ENCODE measurements at places on chromosomes 6 and 20.

GRCh38 chr6:104472021-104472901 is 387.5 kb downstream of the HACE1 start:
- no peak for DNase-seq

DNA sequence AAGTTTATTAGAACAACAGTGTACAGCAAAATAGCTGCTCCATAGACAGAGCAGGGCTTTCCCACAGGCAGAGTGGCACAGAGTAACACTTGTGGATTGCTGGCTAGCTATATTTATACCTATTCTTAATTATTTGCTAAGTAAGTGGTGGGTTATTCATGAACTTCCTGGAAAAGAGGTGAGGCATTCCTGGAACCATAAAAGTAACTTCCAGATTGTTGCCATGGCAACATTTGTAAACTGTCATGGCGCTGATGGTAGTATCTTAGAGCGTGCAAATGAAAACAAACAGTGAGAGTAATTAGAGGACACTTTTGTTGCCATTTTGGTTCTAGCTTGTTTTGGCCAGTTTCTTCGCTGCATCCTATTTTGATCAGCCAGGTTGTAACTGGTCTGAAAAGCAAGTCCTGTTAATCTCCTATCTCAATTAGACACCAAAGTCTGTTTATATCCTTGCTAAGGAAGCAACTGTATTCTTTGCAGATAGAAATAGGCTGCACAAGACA is 23.9 kb downstream of the DEFB114 start:
- no peak for DNase-seq

DNA sequence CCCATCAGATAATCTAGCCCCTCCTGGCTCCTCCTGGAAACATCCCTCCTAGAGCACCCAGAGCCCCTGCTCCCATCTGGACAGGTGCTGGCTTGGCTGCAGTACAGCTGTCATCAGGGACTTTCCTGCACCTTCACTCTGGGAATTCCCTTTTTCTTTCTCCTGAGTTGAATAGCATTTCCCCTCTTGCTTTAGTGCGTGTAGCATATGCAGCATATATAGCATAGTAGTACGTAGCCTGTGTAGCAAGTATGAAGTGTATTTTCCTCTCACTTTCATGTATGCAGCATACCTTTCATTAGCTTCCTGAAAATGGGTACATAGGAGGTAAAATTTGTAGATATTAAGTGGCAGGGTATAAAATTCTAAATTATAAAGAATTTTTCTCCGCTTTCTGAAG is 352.9 kb downstream of the ESR1 start:
- no peak for DNase-seq

DNA sequence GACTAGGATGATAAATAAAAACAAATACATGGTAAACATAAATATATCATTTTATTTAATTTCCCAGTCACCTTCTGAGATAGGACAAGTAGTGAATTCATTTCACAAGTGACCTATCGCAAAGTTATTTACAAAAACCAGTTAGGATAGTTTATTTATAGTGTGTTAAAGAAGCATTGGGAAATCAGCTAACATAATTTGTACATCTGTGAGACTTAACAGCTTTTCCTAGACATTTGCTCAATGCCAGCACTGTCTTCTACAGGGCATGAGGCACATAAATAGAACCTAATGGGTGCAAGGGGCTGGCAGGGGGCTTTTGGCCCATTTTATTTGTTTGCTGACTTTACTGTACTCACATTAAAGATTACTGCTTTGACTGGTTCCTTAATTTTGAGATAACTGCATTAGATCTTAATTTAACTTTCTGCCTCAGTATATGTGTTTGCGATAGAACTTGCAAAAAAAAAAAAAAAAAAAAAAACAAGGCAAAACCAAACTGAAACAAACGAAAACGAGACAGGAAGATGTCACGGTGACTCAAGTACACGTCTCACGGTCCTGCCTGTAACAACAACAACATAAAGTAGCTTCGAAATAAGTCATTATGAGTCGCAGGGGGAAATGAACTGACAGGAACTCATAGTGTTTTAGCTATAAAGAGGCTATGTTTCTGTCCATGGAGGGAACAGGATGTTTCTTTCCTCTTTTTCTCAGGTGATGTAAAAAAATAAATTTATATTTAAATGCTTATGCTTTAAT is 133.7 kb upstream of the GMDS start:
- DNase-seq, result peak; percentile 5

- no peak for DNase-seq
Observed at GRCh38 chr6:44169886-44170570, 11.4 kb downstream of the CAPN11 start.

- no peak for DNase-seq
Observed at GRCh38 chr6:6834356-6835222, 246.1 kb downstream of the LY86 start.

GRCh38 chr6:125714441-125715090 is 34.9 kb upstream of the HEY2 start:
- DNase-seq, result peak; percentile 11

DNA sequence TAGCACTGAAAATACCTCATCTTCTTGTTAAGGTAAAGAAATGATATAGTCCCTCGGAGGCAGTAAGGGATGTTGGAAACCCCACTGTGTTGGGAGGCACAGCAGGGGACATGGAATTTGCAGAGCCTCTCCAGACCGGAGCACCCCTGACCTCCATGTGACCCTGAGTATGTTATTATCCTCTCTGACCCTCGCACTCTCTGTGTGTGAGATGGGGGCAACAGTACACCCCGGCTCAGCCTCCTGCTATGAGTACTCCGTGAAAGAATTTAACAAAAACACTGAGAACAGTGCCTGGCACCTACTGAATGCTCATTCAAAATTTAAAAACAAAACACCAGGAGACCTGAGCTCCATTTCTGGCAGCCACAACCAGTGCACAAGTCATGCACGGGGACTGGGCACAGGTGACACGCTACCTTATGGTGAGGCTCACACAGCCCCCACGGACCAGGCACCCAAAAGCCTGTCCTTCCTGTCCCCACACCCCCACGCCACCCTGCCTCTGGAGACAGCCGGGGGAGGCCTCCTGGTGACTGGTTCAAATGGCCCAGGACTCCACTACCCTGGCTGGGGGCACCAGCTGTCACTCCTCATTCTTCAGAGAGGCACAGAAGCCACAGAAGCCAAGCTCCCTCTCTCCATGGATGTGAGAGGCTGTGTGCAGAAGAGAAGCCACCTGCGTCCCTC is 6.1 kb downstream of the NINL start:
- no peak for DNase-seq

DNA sequence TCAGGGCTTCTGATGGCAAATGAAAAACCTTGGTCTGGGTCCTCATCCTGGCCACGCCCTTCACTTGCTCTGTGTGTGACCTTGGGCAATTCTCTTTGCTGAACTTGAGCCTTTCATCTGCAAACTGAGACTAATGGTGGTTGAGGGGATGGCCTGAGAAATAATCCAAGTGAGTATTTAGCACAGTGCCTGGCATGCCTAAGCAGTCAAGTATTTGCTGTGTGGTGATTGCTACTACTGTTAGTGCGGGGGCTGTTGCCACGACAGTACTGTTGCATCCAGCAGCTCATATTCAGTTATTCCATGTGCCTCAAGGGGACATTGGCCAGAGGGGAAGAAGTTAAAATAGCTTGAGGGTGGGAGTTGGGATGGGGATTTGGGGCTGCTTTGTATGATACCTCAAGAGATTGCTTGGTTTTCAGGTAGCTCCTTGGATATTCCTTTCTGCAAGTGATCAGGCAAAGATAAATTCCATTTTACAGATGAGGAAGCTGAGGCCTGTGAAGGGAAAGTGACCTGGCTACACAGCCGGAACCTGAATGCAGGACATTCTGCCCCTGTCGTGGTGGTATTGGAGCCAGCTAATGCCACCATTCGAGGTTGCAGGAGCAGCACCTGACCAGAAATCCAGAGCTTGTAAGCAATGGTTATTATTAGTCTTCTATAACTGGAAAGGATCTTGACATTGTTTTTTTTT is 45.1 kb upstream of the EPB41L1 start:
- no peak for DNase-seq

DNA sequence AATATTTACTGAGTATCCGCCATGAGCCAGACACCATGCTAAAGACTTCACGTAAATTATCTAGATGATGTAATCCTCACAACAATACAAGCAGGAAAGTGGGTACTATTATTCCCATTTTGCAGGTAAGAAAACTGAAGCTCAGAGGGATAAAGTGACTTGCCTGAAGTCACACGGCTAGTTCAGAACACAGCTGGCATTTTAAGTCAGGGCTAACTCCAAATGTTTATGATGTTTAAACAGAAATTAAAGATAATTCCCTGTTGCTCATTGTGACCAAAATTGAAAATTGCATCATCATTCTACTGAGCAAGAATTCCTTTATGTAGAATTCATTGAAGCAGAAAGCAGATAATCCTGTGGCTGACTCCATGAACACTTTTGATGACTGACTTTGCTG is 71.3 kb upstream of the STXBP5 start:
- no peak for DNase-seq

DNA sequence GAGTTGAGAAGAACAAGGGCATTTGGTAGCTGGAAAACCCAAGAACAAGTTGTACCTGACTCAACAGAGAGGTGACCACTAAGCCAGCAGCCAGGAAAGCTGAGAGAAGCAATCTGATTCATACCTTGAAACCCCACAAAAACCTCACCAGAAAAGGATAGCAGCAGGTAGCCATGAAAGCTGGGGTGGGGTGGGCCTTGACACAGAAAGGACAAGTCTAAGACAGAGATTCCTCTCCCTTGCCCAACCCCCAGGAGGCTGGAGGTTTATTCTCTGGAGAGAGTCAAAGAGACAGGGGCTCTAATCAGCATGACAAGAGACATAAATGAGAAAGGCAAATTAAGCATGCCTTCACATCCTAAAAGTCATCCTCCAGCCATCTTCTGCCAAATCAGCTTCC is 151.7 kb upstream of the DST start:
- DNase-seq, result no peak

GRCh38 chr20:56829788-56830385 is 200.8 kb downstream of the TFAP2C start:
- no peak for DNase-seq

- no peak for DNase-seq
Observed at GRCh38 chr20:40754339-40754943, 65.4 kb upstream of the MAFB start.

DNA sequence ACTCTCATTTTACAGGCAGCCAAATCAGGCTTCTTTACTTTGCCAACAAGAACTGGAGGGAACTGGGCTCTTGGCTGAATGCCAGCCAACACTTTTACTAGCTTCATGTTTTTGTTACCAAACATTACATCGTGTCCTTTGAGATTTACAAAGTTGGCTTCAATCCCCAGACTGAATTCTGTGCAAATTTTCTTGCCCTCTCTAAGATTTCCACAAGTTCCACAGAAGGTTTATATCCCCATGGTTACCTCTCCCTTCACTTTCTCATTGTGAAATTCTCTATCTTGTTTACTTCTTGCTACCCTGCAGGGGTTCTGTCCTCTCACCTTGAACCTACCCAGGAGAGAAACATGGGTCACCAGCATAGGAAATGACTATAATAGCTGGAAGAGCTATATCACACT is 37.6 kb upstream of the PLCB1 start:
- no peak for DNase-seq

DNA sequence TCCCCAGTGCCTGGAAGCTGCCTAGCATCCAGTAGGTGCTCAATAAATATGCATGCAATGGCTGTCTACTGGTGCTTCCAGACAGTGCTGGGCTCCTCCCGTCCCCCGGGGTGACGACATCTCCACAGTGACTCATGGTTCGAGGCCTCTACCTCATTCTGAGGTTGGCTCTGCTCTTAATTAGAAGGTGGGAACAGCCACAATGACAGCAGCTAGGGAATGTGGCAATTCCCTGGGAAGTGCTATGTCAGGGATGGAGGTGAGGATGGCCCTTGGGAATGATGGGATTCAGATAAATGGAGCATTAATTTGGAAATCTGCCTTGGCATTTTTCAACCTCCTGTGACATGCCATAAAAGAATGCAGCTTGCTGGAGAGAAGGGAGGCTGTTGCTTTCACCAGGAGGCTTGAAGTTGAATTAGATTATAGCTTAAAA is 43.5 kb upstream of the NFATC2 start:
- DNase-seq, result no peak

DNA sequence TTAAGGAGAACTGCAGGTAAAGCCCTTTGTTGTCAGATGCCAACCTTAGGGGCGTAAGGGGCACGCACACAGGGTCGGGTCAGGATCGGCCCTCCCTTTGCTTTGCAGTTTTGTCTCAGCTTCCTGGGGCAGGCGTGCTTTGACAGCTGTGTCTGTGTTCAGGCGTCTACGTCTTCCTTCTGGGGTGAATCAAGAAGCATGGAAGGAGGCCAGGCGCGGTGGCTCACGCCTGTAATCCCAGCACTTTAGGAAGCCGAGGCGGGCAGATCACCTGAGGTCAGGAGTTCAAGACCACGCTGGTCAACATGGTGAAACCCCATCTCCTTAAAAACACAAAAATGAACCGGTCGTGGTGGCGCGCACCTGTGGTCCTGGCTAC is 1.3 kb downstream of the ZGPAT start:
- no peak for DNase-seq

DNA sequence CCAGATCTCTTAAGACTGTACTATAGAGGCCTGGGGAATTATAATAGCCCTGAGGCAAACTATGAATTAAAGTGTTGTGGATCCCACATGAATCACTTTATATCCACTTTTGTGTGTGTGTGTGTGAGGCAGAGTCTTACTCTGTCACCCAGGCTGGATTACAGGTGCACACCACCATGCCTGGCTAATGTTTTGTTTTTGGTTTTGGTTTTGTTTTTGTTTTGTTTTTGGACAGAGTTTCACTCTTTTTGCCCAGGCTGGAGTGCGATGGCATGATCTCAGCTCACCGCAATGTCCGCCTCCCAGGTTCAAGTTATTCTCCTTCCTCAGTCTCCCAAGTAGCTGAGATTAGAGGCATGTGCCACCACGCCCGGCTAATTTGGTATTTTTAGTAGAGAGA is 32.2 kb upstream of the MICB start:
- DNase-seq, result no peak

DNA sequence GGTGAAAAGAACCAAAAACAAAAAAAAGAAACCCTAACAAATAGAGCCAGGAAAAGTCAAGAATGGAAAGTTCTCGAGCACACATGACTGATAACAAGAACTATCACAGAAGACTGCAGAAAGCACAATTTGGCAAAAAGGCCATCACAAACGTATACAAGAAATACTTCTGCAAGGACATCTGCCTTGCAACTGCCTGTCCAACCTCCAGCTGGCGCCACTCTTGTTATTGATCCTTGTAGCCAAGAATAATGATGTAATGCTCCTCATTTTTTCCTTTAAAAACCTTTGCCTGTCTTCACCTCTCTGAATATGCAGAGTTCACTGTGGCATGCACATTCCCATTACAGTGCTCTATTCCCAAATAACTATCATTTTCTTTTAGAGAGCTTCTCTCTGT is 87.9 kb upstream of the BMP5 start:
- no peak for DNase-seq

GRCh38 chr6:2434912-2435311 is 189.5 kb upstream of the GMDS start:
- no peak for DNase-seq

- no peak for DNase-seq
Observed at GRCh38 chr6:149108038-149108748, 209.3 kb upstream of the TAB2 start.

GRCh38 chr20:52593654-52594053 is 378.5 kb upstream of the TSHZ2 start:
- DNase-seq, result no peak

GRCh38 chr6:70398783-70399728 is 14.3 kb upstream of the FAM135A start:
- DNase-seq, result no peak
